Osteocyte (in vitro differentiated cells): ENCODE measurements at places on chromosomes 1 and 21. TPM values are rescaled to one million over a fixed set of nuclear protein-coding genes. Genes with fewer than 3 reads are reported as not detected.

Gene BRDT
- total RNA-seq, result not detected in 2 replicates

GRCh38 chr1:193069748-193070385 is 10.5 kb downstream of the RO60 start:
- no peak for DNase-seq

- no peak for DNase-seq
These were observed 58.8 kb downstream of the AK4 start for GRCh38 chr1:65206836-65207235.

GRCh38 chr21:35503671-35504070 is 454.6 kb upstream of the RUNX1 start:
- DNase-seq, result no peak

DNA sequence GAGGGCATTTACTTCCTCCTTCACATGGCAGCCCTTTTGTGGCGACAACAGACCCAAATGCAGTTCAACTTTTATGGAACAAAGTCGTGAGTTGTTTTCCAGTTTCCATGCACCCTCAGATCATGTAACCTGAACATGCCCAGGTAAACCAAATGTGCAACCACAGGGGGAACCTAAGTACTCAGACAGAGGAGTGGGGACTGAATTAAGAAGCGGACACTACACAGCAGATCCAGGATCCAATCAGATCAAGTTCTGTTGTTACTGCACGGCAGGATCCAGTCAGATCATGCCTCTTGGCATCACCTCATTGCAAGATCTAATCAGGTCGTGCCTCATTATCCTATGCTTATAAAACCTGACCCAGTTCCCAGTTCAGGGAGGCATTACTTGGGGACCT is 115.7 kb downstream of the MATN1 start:
- no peak for DNase-seq

DNA sequence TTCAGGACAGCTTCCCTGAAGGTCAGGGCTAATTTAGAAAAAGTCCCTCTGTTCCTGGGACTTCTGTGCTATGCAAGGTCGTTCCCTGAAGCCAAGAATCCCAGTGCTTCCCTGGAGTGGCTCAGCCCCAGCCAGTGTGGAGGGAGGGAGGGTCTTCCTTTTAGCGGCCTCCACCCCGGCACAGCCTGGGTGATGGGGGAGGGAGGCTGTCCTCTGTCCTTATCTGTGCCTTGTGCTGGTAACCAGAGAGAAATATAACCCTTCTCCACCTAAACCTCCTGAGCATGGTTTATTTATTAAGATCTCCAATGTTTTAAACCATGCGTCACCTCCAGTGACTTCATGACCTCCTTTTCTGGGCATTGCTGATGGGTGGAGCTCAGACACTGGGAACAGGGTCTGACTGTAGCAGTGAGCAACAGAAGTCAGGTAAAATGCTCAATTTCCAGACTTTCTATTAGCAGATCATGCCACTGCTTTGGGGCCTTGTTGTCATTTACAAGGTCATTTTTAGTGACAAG is 157.1 kb downstream of the DSCAM start:
- no peak for DNase-seq

DNA sequence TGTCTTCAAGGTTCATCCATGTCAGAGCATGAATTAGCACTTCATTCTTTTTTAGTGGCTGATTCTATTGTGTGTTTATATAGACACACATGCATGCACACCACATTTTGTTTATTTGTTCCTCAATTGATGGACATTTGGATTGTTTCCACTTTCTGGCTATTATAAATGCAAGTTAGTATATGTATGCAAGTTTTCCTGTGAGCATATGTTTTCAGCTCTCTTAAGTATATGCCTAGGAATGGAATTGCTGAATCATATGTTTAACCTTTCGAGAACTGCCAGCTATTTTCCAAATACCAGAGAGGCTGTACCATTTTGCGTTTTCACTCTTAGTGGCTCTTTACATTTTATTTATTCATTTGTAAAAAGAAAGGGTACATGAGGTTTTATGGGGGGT is 109.9 kb upstream of the KIAA1614 start:
- no peak for DNase-seq

DNA sequence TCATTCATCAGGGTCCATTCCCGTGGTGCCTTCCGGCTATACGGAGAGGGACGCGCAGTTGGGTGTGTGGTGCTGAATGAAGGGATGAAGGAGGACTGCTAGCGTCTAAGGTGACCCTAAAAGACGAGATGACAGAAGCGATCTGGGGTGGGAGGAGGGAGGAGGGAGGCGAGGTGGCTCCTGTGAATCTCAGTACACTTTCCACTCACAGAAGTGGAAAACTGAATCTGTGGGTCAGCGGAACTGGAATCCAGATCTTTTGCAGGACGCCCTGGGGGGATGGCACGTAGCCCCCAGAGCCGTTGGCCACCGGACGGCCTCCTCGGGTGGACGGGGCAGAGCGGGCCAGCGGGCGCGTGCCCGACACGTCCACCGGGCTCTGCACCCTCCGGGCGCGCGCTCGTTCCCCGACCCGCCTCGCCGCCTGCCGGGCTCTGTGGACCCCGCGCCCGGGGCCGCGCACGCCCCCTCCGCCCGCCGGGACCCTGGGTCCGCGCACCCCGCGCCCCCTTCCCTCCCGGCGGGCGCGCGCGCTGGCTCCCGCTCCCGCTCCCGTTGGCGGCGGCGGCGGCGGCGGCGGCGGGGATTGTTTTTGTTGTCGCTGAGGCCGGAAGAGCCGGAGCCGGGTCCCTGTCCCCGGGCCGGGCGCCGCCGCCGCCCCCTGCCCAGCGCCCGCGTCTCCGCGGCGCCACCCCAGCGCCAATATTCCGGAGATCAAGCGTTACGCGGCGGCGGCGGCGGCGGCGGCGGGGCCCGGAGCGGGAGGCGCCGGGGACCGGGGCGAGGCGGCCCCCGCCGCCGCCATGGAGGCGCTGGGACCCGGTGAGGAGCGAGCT is at the start of gene AGO4:
AGO4 (plus strand) TSS at position 403 of the 836 bp plus-strand sequence; CDS start at position 804, 401 bp downstream.
- DNase-seq, result peak; percentile 86
